ENCODE measurements at places on chromosomes 11 and 22. TPM values are rescaled to one million over a fixed set of nuclear protein-coding genes. Genes with fewer than 3 reads are reported as not detected.

- no peak for DNase-seq
Observed at GRCh38 chr11:34915136-34916014, 804 bp downstream of the APIP start.

DNA sequence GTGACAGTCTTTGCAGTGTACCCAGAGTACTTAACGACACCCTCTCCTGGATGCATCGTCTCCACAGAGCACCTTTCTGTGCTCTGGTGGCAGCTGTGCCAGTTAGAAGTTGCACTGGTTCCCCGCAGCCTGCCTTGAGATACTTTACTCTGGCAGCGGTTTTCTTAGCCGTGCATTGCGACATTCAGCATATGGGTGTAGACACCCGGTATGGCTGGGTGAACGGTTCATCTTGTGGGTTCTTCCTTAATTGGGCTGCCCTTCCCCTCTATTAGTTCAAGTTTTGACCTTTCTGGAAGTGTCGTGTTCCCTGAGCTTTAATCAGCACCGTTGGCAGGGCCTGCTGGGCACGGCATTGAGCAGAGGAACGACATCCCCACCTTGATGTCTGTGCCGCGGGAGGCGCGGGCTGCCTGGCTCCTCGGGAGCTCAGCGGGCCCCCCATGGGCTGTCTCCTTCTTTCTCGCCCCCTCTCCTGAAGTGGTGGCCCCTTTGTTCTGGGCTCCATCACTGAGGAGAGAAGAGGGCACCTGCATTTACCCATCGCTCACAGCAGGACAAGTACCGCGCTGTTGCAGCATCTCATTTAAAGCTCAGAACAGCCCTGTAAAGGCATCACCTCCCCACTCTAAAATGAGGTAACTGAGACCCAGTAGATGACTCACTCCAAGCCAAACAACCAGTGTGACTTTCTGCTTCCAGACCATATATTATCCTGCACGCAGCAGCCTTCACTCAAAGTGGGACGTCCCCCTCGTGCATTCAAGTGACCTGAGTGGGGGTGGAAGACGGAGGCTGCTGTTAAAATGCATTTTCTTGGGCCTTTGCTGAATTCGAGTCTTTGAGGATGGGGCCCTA lies 13.3 kb downstream of the FAM83F start:
- no peak for DNase-seq

- no peak for DNase-seq
Observed at GRCh38 chr22:49079743-49080500, 747.8 kb downstream of the BRD1 start.

OR52I2 gene
- not detected for total RNA-seq

CCDC116 gene
- 2.6 TPM for total RNA-seq

SMC1B gene
- not detected for total RNA-seq

DNA sequence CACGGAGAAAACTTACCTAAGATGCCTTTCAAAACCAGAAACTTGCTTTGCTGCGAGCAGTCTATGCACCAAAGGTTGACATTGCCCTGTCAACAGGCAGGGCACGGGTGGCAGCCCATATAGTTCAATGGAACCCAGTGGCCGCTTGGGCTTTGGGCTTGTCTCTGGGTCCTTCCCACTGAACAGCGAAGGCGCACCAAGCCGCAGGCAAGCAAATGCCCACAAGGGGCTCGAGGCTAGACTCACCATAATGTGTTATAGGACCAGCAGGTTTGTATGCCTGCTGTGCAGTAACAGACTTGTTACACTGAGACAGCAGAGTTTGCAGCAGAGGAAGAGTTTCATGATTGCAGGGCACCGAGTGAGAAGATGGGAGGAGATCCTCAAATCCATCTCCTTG lies 20.3 kb downstream of the CLDN5 start:
- no peak for DNase-seq

DNA sequence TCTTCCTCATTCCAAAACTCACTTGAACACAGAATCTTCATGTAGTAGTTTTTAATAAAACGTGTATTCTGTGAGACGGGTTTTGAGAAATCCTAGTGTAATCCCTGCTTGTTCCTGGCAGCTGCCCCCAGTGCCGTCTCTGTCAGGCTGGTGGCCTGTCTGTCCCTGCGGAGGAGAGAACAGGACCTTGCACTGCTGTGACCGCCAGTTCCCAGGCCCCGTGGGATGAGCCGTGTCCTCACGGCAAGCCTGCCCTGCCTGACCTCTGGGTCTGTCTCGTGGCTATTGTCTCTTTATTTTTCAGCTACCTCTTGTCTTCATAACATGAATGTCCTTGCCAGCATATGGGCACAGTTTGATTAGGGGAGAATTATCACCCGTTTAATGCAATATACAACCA lies 535.5 kb upstream of the B3GAT1 start:
- no peak for DNase-seq

- peak; percentile 83 for DNase-seq
Observed at GRCh38 chr11:128552783-128553661, 34.3 kb downstream of the ETS1 start.

- DNase-seq: no peak
Observed at GRCh38 chr11:133019545-133020371, 512.5 kb downstream of the OPCML start.

DNA sequence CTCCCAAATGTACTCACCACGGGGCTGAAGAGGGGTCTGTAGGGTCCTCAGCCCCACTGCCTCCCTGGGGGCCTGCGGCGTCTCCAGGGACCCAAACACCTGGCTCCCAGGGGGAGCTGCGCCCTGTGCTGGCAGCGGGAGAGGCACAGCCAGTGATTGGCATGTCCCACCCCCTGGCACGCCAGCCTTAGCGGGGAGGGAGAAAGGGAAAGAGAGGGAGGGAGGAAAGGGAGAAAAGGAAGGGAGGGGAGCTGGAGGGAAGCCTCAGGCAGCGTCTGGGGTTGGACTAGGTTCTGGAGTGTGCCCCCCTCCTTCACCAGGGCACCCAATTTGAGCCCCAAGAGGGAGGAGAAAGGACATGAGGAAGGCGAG lies at the start of gene CHRM1:
Gene CHRM1, minus strand, starts transcription at position 163 of the 372 bp plus-strand sequence. CDS start 10,263 bp downstream, outside the sequence.
- DNase-seq: no peak

NLRP14 gene
- total RNA-seq: 0.27 TPM

All from Peyer's patch (tissue), 4 donors.